NCI-H2107 (cell line): ENCODE measurements at places on chromosomes 2 and 18.

DNA sequence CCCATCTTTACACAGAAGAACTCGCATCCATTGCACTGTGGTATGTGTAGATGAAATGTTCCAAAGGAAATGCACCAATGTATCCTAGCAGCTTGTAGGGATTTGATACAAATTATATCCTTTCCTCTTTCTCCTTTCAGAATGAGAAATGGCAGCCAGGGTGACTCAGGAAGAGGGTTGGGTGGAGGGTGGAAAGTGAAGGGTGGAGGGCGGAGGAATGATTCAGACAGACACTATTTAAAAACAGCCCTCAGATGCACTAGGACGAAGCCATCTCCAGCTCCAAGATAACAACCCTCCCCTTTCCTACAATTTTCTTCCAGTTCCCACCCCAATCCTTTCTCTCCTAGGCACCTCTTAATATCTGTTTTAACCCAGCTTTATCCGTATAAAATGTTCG, 96.2 kb upstream of the STK39 start:
- no peak for DNase-seq

- no peak for DNase-seq
Measured at GRCh38 chr2:145744541-145745386, 1224.8 kb upstream of the ZEB2 start.

DNA sequence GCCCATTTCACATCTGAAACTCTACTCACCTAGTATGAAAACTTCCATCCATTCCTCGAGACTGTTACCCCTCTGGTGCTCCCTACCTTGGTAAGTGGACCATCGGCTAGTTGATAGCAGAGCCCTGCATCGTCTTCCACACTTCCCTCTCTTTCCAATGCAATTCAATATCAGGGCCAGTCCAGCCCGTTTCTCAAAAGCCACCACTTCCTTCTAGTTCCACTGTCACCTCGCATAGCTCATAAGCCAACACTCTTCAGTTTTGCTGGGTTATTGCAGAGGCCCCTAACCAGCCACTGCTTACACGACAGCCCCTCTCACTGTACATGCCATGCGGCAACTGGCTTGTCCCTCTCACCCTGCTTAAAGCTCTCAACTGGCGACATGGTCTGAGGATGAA, 10.2 kb upstream of the ZNF407 start:
- no peak for DNase-seq

- DNase-seq: no peak
Measured at GRCh38 chr2:47271054-47272000, 116.2 kb upstream of the STPG4 start.

DNA sequence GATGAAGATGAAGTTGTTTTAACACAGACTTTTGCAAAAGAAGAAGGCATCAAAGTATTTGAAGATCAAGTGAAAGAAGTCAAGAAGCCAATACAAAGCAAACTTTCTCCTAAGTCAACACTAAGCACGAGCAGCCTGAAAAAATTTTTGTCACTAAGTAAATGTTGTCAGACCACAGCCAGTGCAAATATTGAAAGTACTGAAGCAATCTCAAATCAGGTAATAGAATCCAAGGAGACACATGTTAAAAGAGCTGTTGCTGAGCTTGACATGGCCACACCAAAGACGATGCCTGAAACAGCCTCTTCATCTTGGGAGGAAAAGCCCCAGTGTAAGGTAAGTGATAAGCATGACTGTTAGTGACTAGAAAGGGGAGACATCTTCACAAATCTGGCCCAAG, 75.1 kb downstream of the FSIP2 start:
- DNase-seq: no peak

DNA sequence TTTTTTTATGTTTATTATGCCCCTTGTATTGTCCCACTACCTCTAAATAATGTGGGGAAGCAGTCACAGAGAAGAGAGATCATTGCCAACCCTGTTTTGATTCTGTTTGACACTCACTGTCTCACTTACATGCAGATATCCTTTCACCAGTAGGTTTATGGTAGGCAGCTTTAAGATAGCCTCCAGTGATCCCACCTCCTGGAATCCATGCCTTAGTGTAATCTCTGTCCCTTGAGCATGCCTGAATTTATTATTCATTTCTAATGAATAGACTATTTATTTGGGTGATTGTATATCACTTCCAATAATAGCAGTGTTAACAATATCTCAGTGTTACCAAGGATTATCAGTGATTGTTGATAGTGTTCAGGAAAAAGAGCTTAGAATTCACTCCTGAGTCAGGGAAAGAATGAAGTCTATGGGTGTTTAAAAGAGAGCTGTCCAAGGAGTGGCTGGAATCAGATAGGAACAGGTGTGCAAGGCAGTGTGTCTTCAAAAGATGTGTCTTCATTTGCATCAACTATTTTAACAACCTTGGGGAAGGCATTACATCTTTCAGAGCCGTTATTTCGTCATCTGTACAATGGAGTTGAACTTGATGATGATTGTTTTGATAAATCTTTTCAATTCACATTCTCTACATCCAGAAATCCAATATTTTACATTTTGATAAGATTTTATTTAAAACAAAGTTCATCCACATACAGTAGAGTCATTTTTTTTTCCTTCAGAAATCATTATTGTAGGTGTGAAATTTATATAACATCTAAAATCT, 31.9 kb downstream of the PKP4 start:
- DNase-seq: no peak

GRCh38 chr2:164474873-164475272, 146.4 kb downstream of the GRB14 start:
- no peak for DNase-seq

DNA sequence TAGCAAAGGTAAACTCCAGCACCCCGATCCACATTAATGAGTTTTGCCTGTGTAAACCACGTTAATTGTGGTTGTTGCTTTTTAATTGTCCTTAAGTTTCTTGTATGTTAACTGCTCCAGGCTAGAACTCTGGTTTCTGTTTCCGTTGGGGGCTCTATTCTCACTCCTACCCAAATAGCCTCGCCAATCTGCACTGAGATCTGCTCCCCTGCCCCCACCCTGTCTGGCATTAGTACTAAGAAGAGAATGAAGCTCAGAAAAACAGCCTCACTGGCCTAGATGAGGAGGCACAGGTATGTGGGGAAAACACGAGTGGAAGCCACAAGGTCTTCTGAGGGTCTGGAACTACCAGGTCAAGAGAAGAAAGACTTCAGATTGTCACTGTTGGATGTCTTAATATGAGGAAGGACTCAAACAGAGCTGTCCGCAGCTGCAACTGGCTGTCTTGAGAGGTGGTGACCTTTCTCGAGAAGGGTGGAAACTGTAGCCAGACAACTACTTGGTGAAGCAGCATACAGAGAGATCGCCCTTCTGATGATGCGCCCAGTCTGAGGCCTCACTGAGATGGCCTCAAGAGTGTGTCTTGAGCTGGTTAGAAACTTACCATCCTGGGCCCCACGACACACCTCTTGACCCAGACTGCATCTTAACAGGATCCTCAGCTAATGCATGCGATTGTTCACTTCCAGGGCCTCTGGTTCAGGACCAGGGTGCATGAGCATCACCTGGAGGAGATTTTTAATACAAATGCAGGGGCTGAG, 73.1 kb downstream of the TGOLN2 start:
- DNase-seq: no peak

- no peak for DNase-seq
Measured at GRCh38 chr2:69989441-69990105, 28.1 kb upstream of the ASPRV1 start.

DNA sequence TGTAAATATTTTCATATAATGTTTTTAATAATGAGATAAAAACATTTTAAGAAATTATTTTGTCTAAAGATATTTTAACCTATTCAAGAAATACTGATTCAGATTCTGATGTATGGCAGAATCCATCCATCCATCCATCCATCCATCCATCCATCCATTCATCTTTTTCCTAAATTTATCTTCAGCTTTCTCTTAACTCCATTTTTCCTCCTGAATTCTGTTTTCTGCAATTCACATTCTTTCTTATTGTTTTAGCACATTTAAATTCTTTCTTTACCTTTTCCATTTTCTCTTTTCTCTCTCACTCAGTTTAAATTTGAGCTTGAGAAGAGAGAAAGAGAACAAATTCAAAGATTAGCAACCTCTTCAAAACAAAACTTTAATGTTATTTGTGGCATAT, 3.6 kb downstream of the LRP1B start:
- DNase-seq: no peak

- no peak for DNase-seq
Measured at GRCh38 chr2:7683196-7683595, 766.0 kb downstream of the RNF144A start.

DNA sequence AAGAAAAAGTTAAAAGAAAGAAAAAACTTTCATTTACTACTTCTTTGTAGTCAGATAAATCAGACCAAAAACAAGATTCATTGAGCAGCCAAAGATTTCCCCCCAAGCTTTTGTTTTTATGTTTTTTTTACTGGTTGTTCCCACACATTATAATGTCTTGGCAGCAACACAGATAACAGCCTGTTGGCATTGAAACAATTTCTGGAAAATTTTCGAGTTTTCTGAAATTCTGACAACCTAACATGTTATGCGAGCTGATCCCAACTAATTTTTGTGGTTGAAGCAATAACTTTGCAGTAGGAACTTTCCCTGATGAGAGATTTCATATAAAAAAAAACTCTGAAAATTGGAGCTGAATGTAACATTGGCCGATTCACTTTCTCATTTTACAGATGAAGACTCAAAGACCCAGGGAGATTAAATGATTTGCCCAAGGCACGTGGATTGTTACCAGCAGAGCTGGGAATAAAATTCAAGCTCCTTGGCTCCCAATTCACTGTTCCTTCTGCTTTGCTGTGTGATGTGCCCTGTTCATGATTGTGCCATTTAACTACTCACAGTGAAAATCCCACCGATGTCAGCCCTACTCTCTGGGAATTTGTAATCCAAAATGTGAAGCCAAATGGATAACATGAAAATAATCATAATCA, 167.5 kb downstream of the GRB14 start:
- DNase-seq: no peak

DNA sequence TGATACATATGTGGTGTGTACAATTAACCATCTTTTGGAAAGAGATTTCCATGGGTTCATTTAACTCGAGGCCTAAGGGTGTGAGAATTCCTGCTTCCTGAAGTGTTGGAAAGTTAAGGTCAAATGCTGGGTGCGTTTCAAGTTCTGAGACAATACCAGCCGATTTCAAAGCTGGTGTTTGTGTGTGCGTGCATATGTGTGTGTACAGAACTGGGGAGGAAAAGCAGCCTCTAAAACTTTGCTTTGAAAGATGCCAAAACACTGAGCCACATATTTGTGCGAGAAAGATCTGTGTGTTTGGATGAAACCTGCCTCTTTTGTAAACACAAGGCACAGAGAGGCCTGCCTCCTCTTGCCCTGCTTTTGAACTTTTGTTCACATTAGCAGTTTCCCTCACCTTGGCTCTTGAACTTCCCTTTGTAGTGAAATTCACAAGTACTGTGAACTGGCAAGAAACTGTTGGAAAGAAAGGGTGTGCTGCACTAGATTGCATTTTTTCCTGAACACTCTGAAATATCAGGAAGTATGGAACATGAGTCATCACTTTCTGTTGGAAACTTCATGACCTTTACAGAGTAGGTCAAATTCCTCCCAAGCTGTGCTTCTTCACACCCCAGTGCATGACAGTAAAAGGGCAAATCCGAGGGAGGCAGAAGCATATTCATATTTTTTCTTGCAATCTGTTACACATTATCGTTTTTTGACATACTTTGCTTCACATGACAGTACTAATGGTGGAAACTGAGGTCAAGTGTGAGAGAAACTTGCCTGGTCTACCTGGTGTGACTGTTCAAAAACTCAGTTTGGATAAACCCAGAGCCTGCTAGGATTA, 20.0 kb upstream of the CAVIN2 start:
- DNase-seq: no peak

- DNase-seq: peak; percentile 16
Measured at GRCh38 chr18:50218432-50219197, 23.7 kb upstream of the MYO5B start.

GRCh38 chr2:120269816-120270215, 17.2 kb downstream of the RALB start:
- DNase-seq: no peak

- no peak for DNase-seq
Measured at GRCh38 chr2:191151331-191151730, 537 bp upstream of the STAT4 start.
